ENCODE measurements at places on chromosomes 11 and 22. TPM values are rescaled to one million over a fixed set of nuclear protein-coding genes. Genes with fewer than 3 reads are reported as not detected.

Gene OTUB1
- 96.9 TPM for total RNA-seq

Gene TENM4
- total RNA-seq, result not detected

Gene BTG4
- total RNA-seq, result not detected

Gene MMP11
- 2.0 TPM for total RNA-seq

Gene LRRC4C
- total RNA-seq, result not detected

Gene OR10G8
- total RNA-seq, result not detected

Gene RAPSN
- total RNA-seq, result 3.6 TPM

Gene HOATZ
- not detected for total RNA-seq

Gene SLC15A3
- 6.8 TPM for total RNA-seq

Gene TRIM49
- total RNA-seq, result not detected

Gene OR10A6
- total RNA-seq, result not detected

Gene C11orf21
- total RNA-seq, result not detected

Gene C1QTNF4
- total RNA-seq, result not detected

Gene C22orf42
- total RNA-seq, result not detected

Gene TRPM5
- total RNA-seq, result not detected

Gene MS4A15
- total RNA-seq, result not detected

Gene SDHAF2
- 41.9 TPM for total RNA-seq

Gene ZNF214
- total RNA-seq, result 3.0 TPM

Gene PARVG
- total RNA-seq, result not detected

Gene WDR74
- 97.4 TPM for total RNA-seq
